NCI-H1930 (cell line): ENCODE measurements at places on chromosomes 12 and 14.

DNA sequence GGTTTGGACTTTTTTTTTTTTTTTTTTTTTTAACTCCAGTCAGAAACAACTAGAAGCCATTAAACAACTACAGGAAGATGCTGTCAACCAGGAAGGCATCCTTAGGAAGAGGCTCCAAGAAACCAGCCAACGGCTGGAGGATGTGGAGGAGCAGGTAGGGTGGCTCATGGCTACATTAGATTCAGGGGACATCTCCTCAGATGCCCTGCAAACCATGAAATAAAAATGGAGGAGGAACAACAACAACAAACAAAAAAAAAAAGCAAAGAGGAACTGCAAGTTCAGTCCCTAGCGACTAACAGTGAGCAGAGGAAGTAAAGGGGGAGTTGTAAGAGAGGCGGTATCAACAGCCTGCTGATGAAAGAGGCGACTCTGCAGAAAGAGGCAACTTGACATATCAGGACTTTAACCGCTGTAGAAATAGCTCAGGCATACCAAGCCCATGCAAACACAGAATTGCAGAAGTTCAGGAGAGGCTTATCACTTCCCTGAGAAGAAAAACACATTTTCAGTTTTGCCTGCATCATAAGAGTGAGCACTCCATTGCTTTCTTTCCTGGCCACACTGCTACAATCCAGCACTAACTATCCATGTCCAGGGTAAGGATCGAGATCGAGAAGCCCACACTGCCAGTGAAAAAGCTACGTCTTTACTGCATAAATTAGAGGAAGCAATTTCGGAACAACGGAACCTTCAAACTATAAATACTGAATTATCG lies 103.5 kb upstream of the BCAT1 start:
- DNase-seq, result no peak

DNA sequence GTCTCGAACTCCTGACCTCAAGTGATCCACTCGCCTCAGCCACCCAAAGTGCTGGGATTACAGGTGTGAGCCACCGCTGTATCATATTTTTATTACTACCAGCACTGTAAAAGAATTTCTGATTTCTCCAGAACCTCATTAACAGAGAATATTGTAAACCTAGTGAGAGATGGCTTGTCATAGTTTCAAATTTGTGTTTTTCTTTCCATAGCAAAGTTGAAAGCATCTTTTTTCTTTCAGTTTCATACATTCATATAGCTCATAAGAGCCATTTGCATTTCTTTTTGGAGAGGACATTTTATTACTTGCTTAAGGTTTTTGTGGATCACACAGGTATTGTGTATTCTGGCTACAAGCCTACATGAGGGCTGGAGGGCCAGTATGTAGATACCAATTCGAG lies 58.0 kb downstream of the MIS18BP1 start:
- DNase-seq, result no peak

- DNase-seq, result no peak
These were observed 4.5 kb downstream of the C1QL4 start for GRCh38 chr12:49332441-49332861.

- no peak for DNase-seq
These were observed 303.0 kb upstream of the E2F7 start for GRCh38 chr12:77368379-77368778.

DNA sequence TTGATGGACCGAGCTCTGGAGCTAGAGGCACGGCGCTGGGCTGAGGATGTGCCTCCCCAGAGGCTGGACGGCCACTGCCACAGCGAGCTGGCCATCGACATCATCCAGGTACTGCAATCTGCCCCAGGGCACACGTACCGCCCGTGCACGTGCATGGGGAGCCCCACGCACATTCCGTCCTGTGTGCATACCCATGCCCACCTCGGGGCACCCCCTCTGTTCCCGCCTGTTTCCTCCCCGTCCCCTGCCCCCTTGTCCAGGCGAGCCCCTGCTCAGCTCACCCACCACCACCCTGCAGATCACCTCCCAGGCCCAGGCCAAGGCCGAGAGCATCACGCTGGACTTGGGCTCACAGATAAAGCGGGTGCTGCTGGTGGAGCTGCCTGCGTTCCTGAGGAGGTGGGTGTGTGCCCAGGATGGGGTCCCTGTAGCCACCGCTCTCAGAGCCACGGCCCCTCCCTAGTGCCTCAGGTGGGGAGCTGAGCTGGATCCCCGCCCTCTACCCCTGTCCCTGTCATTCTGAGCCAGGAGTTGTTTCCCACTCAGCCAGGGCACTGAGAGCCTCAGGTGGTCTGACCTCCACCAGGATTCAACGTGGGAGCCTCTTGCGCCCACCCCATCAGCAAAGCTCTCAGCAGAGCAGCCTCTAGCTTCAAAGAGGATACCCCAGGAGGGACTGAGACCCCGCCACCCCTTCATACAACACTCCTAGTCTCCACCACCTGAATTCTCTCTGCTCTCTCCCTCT lies 6.9 kb downstream of the TNFAIP2 start:
- no peak for DNase-seq

DNA sequence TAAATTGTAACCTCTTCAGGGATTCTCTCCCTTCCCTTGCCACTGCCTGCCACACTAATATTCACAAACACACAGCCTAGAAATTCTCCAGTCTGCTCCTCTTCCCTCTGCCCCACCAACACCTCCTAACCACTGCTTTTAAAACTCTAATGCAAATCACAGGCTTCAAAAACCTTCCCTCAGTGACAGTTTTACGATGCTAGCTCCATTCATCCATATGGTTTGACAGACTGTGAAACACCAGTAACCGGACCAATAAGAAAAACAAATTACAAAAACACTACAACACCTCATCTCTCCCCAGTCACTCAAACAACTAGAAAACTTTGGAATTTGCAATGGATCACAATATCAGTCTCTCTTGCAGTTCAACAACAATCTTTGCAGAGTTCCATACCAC lies 5.7 kb downstream of the DPF3 start:
- DNase-seq, result no peak
